ENCODE measurements at places on chromosomes 16 and 17. TPM values are rescaled to one million over a fixed set of nuclear protein-coding genes. Genes with fewer than 3 reads are reported as not detected.

DNA sequence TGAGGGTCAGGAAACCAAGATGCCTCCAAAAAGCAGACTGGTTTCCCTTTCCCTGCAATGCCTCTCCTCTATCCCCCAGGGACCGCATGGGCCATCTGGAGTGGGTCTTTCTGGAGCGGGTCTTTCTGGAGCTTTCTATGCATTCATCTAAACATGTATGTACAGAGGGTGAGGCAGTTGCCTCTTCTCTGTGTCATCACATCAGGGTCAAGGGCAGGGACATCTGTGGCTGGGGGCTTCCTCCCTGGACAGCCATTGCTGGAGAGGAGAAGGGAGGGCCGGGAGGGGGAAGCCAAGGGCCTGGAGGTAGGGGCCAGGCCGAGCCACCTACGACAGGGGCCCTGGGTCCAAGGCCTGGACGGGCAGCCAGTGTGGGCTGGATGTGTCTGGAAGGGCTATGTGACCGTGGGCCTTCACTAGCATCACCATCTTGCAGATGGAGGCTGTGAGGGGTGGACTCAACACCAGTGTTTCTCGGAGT lies 840 bp downstream of the ADCY7 start:
- H3K27ac ChIP-seq, result no peak overlapping the region
- H3K4me1 ChIP-seq, result peaks cover 33% of the 10 kb centered on the region
- DNase-seq, result no peak

DNA sequence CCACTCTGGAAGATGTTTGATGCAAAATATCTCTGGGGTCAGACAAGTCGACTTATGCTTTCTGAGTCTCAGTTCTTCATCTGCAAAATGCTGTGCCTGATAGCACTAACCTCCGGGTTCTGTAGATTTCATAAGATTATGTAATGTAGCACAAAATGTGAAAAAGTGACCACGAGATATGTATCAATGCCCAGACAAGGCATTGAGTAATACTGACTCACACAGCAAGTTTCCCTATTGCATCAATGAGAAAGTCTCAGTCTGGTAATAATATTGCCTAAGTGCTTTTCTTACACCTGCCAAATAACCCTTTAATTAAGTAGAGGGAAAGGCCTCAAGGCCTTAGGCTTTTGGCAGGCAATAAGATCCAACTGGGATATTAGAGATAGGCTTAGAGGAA lies 41.4 kb upstream of the MMP2 start:
- no peaks in the 10 kb centered on the region for H3K4me1 ChIP-seq
- DNase-seq, result no peak
- H3K4me3 ChIP-seq, result no peak overlapping the region
- H3K36me3 ChIP-seq, result no peaks in the 10 kb centered on the region
- H3K27me3 ChIP-seq, result no peaks in the 10 kb centered on the region

PRSS36 gene
- total RNA-seq, result not detected

- no peaks in the 10 kb centered on the region for H3K36me3 ChIP-seq
- H3K27me3 ChIP-seq, result no peaks in the 10 kb centered on the region
- no peak overlapping the region for H3K27ac ChIP-seq
- no peak for DNase-seq
- H3K4me3 ChIP-seq, result no peak overlapping the region
- no peaks in the 10 kb centered on the region for H3K4me1 ChIP-seq
Measured at GRCh38 chr16:23384878-23385277, 68.1 kb downstream of the COG7 start.

TMEM114 gene
- total RNA-seq, result not detected

DNA sequence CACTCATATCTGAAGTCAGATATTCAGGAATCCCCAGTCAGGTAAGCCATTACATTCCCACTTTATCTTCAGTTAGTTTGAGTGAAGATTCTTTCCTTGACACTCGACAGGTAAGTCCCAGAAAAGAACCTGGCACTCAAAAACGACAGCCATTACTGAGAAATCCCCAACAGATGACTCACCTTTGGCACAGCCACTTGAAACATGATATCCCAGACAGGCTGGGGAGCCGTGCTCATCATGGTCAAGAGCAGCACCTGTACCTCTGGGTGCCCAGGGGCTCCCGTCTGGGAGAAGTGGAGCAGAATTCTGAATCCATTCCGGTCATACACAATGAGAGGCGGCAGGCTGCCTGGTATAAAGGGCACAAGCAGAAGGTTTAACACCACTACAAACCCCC lies 16.8 kb upstream of the COG7 start:
- no peak overlapping the region for H3K4me3 ChIP-seq
- H3K4me1 ChIP-seq, result no peaks in the 10 kb centered on the region
- DNase-seq, result no peak
- H3K36me3 ChIP-seq, result peaks cover 51% of the 10 kb centered on the region

EVI2B gene
- total RNA-seq, result 0.76 TPM

- DNase-seq, result no peak
- no peaks in the 10 kb centered on the region for H3K27me3 ChIP-seq
- H3K4me3 ChIP-seq, result no peak overlapping the region
- H3K27ac ChIP-seq, result no peak overlapping the region
- no peaks in the 10 kb centered on the region for H3K4me1 ChIP-seq
Measured at GRCh38 chr16:31484491-31485171, 1.7 kb downstream of the SLC5A2 start.

FAAP100 gene
- 30.9 TPM for total RNA-seq

GRCh38 chr17:61073131-61073530 lies 326.5 kb upstream of the TBX2 start:
- H3K4me1 ChIP-seq, result no peaks in the 10 kb centered on the region
- no peaks in the 10 kb centered on the region for H3K27me3 ChIP-seq
- no peaks in the 10 kb centered on the region for H3K36me3 ChIP-seq
- H3K27ac ChIP-seq, result no peak overlapping the region
- no peak overlapping the region for H3K4me3 ChIP-seq
- DNase-seq, result no peak

GRCh38 chr17:61202564-61202963 lies 197.1 kb upstream of the TBX2 start:
- no peaks in the 10 kb centered on the region for H3K4me1 ChIP-seq
- DNase-seq, result no peak
- H3K4me3 ChIP-seq, result no peak overlapping the region
- H3K27me3 ChIP-seq, result no peaks in the 10 kb centered on the region
- H3K36me3 ChIP-seq, result no peaks in the 10 kb centered on the region
- no peak overlapping the region for H3K27ac ChIP-seq

- H3K27ac ChIP-seq, result no peak overlapping the region
- DNase-seq, result no peak
- H3K27me3 ChIP-seq, result no peaks in the 10 kb centered on the region
- no peaks in the 10 kb centered on the region for H3K36me3 ChIP-seq
- no peaks in the 10 kb centered on the region for H3K4me1 ChIP-seq
- no peak overlapping the region for H3K4me3 ChIP-seq
Measured at GRCh38 chr16:7372095-7372494, 39.5 kb downstream of the RBFOX1 start.

DNA sequence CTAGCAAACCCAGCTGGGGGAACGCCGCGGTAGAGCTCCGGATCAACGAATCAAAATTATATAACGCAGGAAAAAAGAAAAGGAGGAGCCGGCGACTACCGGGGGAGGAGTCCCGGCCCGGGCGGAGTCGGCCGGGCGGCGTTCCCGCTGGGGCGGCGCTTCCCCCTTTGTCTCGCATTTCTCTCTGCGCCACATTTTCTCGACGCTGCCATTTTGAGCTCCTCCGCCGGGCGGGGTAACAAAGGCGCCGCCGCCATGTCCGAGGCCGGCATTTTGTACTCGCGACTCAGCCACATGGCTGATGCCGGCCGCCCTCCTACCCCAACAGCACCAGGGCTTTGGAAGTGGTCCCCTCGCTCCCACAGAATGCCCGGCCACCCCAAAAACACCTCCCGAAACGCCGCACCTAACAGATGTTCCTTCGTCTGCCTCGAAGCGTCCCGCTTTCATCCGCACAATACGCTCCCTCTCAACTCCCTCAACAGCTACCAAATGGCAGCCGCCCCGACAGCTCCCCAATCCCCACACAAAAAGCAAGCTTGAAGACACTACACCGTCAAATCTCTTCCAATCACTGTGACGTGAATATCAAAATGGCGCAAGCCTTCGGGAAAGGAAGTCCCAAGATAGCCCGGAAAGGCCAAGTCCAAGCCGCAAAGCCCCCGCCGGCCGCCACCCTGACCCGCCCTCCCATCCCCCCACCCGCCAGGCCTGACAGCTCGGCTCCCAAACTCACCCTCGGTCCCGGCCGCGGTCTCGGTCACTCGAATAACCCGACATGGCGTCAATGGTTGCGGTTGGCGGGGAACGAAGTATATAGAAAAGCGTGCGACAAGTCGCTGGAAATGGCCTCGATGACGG lies 519 bp downstream of the DDX5 start:
- H3K4me3 ChIP-seq, result peak overlapping the region; percentile 97
- peaks cover 54% of the 10 kb centered on the region for H3K4me1 ChIP-seq
- H3K27ac ChIP-seq, result peak overlapping the region; percentile 94
- H3K27me3 ChIP-seq, result no peaks in the 10 kb centered on the region
- peaks cover 62% of the 10 kb centered on the region for H3K36me3 ChIP-seq

HS3ST3B1 gene
- not detected for total RNA-seq

DNA sequence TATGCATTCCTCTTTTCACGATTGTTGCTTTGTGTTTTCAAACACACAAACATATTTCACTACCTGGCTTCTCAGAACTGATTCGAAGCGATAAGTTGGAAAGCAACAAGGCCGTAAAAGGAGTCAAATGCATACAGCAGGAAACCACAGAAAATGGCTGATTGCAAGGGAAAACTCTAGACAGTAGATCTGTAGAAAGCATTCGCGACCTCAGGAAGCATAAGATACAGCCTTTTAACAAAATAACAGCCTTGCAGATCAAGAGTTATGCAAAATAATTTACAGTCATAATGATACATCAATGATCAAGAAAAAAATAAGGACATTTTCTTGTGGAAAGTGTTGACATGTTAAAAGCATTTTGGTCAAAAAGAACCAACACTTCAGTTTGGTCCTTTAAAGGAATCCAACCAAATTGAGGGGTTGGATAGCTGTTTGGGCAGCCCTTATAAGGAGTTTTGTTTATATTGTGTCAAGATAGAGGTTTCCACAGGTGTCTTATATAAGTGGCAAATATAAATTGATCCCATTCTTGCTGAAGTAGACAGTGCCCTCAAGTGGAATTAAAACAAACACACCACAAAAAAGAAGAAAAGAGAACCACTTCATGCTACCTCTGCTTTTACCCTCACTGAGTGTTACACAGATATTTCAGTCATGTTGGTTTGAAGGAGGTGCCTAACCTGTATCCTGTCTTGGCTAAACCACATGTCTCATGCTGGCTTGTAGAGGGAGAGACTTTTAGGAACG lies 5.5 kb downstream of the CYLD start:
- no peaks in the 10 kb centered on the region for H3K27me3 ChIP-seq
- H3K4me1 ChIP-seq, result peaks cover 23% of the 10 kb centered on the region
- no peak overlapping the region for H3K4me3 ChIP-seq
- no peak overlapping the region for H3K27ac ChIP-seq
- DNase-seq, result peak; percentile 64

DNA sequence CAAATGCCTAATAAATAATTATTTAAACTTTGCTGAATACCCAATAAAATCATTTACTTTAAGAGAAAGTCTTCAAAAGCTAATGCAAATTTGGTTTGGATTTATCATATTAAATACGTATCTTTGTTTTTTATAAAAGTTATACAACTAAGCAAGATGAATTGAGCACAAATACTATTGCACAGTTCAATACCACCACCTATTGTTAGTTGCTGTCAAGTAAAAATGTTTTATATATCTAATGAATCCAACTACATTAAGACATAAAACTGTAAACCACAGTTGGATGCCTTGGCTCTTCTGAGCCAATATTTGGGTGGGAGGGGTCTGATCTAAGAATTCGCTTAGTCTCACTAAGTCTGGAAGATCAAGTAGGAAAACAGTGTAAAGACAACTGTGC lies 7.7 kb downstream of the FBXL20 start:
- H3K27me3 ChIP-seq, result no peaks in the 10 kb centered on the region
- no peak overlapping the region for H3K4me3 ChIP-seq
- H3K36me3 ChIP-seq, result no peaks in the 10 kb centered on the region

DNA sequence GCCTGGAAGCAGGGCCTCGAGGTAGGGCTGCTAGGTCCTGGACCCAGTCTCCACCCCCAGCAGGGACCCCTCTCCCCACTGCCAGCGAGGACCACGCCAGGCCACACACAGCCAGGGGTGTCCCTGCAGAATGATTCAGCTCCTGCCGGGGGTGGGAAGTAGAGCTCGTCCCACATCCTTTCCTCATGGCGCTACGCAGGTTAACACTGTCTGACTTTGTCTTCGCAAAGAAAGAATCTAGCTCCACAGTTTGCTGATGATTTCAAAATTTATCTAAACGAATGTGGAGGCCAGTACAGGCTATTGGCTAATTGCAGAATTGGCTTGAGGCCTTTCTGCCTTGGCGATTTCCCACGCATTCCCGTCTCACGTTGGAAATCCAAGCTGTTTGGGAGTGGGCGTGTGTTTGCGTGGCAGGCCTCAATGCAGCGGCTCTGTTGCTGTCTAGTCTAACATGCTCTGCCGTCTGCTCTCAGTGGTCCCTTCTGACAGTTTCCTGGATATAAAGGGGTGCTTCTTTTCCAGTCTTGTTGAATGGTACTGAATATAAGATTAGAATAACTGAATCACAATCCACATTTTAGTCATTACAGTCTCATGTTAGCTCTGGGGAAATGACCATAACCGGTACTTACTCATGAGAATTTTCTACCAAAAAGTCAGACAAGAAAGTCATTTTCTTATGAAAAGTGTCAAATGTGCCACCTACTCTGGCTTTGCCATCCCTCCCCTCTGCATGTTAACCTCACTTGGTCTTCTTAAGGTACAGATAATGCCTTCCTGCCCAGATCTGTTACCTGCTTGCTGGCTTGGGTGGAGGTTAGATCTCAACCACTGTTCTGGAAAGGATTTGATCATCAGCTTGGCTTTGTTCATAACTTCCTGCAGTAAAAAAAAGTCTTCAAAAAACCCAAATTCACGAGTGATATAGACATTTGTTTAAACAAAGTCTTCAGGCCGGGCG lies 252.4 kb downstream of the NTN1 start:
- H3K27me3 ChIP-seq, result no peaks in the 10 kb centered on the region
- no peaks in the 10 kb centered on the region for H3K4me1 ChIP-seq
- no peaks in the 10 kb centered on the region for H3K36me3 ChIP-seq
- DNase-seq, result no peak

DNA sequence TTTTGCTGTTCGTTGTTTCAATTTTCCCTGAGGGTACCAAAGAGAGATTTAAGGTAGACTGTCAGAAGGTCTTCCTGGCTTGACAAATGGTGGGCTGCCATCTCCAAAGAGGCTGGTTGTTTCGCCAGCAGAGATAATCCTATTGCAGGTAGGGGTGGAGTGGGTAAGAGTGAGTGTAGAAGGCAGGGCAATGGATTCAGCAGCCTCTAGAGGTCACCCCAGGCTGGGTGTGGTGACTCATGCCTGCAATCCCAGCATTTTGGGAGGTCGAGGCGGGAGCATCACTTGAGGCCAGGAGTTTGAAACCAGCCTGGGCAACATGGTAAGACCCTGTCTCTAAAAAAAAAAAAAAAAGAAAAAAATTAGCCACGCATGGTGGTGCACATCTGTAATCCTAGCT lies 34.6 kb downstream of the DCAKD start:
- no peak overlapping the region for H3K4me3 ChIP-seq
- peaks cover 3% of the 10 kb centered on the region for H3K4me1 ChIP-seq
- peak; percentile 58 for DNase-seq

RPL13 gene
- total RNA-seq, result 6,565 TPM

DNAJA2 gene
- total RNA-seq, result 61.7 TPM
